ENCODE measurements at places on chromosomes 1 and 21.

DNA sequence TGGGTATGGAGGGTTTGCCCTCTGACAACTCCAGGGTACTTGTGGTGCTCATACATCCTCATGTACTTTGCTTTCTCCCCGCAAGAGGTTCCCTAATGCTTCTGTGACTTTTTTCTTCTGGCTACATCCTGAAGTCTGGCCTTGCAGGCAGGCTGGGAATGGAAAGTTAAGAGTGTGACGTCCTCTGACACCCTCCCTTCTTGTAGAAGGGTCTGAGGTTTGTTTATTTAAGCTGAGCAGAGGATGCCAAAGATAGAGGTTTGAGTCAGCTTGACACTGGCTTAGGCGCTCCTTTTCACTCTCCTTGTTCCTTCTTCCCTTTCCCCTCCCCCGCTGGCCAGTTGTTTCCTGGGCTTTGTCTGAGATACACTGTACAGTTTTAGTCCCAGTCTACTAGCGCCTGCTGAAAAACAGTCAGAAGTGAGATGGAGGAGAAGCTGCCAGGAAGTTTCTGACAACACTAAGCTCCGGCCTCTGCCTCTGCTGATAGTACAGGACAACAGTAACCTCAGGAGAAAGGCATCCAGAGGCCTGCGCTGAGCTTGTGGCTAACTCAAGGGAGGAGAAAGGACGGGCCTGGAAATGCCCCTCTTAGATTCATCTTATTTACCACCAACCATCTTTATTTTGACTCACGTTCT lies at the start of gene MACF1:
MACF1 (plus strand) TSS at position 255 of the 641 bp plus-strand sequence; CDS start at position 583, 328 bp downstream.
- DNase-seq, result peak; percentile 77

GRCh38 chr1:26181586-26182382 lies 4.5 kb downstream of the CNKSR1 start:
- DNase-seq, result no peak

GRCh38 chr1:118918230-118918939 lies 69.8 kb downstream of the TBX15 start:
- no peak for DNase-seq

- no peak for DNase-seq
These were observed 92.3 kb downstream of the DMRTB1 start for GRCh38 chr1:53551428-53551995.

DNA sequence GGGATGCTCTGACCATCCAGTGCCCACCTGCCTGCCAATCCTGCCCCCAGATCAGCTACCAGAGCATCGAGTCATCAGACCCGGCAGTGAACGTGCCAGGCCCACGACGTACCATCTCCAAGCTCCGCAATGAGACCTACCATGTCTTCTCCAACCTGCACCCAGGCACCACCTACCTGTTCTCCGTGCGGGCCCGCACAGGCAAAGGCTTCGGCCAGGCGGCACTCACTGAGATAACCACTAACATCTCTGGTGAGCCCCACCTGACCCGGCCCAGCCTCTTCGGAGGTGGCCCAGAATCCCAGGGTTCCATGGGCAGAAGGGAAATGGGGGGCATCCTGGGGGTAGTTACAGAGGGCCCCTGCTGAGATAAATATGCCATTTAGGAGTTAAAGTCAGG lies 43.1 kb downstream of the PTPRU start:
- no peak for DNase-seq

DNA sequence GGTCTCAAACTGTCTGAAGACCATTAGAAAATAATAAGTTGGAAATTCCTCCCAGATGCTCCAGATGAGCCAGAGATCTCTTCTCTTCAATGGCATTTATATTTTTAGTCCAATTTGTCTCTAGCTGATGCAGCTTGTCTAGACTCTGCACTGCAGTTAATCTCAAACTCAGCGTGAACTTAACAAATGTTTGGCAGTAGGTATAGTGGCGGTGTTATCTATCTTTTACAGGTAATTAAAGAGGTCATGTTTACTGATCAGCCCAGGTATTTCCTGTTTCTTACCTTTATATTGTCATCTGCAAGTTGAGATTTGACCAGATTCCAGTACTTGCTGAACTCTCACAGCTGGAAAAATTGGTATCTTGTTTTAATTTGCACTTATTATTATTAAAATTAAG lies 1024.5 kb upstream of the ADGRL2 start:
- DNase-seq, result no peak

GRCh38 chr1:116537040-116537831 lies 33.6 kb downstream of the CD58 start:
- no peak for DNase-seq

GRCh38 chr1:231828182-231828920 lies 201.8 kb downstream of the DISC1 start:
- DNase-seq, result peak; percentile 90

GRCh38 chr1:169511316-169512005 lies 25.7 kb upstream of the SLC19A2 start:
- DNase-seq, result no peak

DNA sequence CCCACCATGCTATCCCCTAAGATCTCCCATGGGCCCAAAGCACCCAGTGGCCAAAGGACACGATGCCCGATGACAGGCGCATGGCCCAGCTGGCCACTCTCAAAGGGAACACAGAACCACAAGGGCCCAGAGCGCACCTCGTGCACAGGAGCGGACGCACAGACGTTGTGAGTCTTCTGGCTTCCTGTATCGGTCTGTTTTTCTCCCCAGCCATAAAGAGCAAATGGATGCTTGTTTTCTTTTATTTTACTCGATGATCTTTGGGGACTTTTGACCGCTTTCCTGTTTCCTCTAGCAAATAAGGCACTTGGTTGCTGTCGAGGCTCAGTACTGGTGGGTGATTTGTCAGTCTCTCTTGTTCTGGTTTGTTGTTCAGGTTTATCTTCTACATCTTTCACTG lies 16.2 kb downstream of the CCSAP start:
- DNase-seq, result no peak

DNA sequence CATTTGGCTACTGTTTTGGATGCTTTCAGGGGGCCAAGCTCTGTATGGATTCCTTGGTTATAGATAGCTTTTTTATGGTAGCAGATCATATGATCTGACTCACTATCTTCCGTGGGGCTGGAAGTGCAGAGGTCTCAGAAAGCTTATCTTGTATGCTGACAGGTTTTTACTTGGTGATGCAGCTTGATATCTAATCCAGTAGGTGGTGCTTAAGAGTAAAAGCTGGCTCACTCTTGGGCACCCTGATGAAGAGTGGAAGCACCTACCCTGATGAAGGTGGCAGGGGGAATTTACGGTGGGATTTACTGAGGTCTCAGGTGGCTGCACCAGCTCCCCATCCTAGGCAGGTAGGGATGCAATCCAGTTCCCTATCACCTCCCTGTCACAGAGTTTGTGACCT lies 151.2 kb downstream of the PTBP2 start:
- no peak for DNase-seq

DNA sequence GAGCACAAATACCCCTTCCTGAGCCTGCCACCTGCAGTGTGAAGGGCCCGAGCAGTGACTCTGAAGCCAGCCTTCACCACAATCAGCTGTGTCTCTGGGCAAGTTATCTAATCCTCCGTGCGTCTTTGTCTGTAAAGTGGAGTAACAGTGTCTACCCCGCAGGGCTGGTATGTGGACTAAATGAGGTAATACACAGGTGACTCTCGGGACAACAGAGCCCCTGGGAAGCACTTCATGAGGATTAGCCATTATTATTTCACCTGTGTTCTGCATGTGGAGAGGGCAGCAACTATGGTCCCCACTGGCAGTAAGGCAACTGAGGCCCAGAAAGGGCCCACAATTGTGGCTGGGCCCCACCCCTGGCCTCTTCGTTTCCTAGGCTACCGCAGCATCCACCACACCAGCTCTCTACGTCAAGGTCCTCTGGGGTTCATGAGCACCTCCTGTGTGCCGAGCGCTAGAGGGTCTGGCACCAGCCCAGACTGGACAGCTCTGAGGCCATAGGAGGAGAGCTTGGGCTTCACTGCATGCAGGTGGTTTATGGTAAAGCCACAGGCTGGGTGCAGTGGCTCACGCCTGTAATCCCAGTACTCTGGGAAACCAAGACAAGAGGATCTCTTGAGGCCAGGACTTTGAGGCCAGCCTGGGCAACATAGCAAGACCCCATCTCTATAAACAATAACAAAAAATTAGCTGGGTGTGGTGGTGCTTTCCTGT lies 41.3 kb upstream of the LRP8 start:
- DNase-seq, result no peak
